Esophagus muscularis mucosa (tissue), 4 donors: ENCODE measurements at places on chromosomes 7 and 10.
A peak's percentile ranks its signal among the peaks of the same experiment; 100 is the strongest.

GRCh38 chr7:111867348-111867931 is 305.1 kb upstream of the IMMP2L start:
- DNase-seq = peak; percentile 19

- peak; percentile 94 for DNase-seq
Observed at GRCh38 chr10:23065181-23065948, 30.0 kb upstream of the MSRB2 start.

GRCh38 chr7:131027287-131027773 is 293.3 kb upstream of the KLF14 start:
- DNase-seq = no peak

DNA sequence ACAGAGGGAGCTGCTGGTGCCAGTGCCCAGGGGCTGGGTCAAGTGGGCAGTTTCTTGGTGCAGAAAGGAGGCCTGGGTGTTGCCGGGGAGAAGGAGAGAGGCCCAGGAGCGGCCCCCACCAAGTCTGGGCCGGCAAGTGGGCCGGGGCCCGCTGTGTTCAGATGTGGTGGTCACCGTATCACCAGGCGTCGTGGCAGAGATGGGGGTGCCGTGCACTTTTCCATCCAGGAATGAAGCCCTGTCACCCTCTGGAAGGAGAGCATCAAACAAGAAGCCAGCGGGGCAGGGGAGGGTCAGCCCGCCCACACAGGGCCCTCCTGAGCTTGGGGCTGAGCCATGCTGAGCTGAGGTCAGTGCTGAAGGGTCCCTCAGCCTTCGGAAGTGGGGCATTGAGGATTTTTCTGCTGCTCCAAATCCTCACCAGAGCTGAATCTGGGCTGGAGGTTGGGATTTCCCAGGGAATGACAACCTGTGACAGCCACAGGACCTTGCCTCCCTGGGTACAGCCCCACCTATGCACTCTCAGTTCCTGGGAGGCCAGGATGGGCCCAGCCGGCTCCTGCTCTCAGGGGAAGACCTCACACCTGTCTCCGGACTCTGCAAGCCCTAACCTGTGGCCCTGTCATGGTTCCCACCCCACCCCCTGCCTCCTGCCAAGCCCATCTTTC is 27.9 kb upstream of the INPP5A start:
- DNase-seq = no peak

GRCh38 chr7:2231992-2232765 is 566 bp downstream of the MAD1L1 start:
- DNase-seq = no peak

GRCh38 chr7:79405368-79405767 is 48.1 kb downstream of the MAGI2 start:
- no peak for DNase-seq

- DNase-seq = no peak
Observed at GRCh38 chr10:117135026-117135372, 3.1 kb downstream of the VAX1 start.

- no peak for DNase-seq
Observed at GRCh38 chr10:84328418-84329195, at the start of gene CCSER2. Gene CCSER2, plus strand, starts transcription at chr10:84328589. Its CDS starts 42,464 bp downstream, at chr10:84371053.

DNA sequence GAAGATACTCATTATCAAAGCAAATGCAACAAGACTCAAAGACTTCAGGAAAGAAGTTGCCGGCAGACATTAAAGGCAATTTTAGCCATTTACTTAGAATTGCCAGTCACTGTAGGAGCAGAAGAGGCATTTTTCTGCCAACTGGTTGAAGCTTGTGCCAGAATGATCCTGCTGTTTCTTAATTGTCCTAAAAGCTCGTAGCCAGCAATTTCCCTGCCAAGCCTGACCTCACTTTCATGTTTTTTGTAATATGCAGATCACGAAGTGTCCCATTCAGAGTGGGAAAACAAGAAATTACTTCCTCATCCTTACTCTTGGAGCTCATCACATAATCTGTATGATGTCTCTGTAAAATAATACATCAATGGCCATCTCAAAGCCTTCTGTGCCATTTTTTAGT is 130.9 kb upstream of the ANKRD1 start:
- DNase-seq = no peak

- DNase-seq = no peak
Observed at GRCh38 chr7:99390941-99391602, 16.5 kb downstream of the ARPC1B start.

DNA sequence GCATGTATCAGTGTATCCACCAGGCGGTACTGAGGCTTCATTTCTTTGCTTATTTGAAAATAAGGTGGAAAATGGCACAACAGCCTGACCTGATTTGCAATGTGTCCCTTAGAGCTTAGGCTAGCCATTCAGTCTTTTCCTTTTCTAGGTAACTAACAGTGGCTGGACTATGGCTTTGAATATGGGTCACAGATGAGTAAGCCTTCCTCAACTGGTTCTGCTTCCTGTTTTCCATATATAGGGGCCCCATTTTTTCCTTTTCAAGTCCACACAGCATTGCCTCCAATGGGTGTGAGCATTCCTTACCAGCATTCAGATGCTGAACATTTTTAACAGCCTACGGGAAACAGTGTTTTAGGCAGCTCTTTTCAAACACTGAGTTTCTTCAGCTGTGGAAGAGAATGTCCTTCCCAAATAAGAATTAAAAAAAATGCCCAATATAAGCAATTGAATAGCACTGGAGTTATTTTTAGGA is 3.9 kb upstream of the ITGB1 start:
- no peak for DNase-seq

GRCh38 chr7:28180364-28181147 is at the start of gene JAZF1:
Gene JAZF1, minus strand, starts transcription at chr7:28180795.
- peak; percentile 94 for DNase-seq

DNA sequence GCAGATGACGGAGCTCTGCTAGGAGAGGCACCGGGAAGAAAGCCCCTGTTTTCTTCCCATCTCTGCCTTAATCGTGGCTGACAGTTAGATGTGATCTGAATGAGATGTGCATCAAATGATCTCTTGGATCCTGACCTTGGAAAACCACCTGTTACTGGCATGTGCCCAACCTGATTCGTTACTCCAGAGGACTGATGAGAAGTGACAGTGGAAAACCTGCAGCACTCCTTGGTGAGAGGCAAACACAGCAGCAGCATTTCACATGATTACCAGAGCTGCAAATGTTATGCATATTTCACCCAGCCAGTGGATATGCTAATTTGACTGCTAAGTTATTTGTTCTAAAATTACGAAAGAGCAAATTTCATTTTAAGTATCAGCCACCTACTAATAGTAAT is 95.3 kb downstream of the PTPRN2 start:
- DNase-seq = no peak

- DNase-seq = no peak
Observed at GRCh38 chr7:128902761-128903585, 7.5 kb downstream of the KCP start.
